ENCODE measurements at places on chromosomes 1 and 21.
A peak's percentile ranks its signal among the peaks of the same experiment; 100 is the strongest.

- no peak for DNase-seq
Measured at GRCh38 chr1:48640836-48641492, 135.7 kb downstream of the BEND5 start.

GRCh38 chr21:37463083-37463801 is 96.7 kb downstream of the DYRK1A start:
- DNase-seq, result peak; percentile 1

DNA sequence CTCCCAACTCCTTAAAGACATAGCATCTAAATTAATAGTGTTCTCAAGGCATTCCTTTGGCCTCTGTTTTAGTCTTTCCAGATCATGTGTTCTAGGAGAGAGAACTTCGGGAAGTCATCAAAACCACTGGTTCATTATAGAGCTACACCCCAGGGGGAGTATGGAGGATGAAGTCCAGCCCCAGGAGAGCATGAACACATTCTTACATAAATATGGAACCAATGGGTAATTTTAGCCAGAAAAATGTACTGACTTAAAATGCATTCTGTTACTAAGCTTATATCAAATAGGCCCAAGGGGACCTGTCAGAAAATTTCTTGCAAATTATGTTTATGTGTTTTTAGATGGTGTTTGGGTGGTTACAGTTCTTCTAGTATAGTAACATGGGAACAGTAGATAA is 165.2 kb downstream of the NTMT2 start:
- no peak for DNase-seq

DNA sequence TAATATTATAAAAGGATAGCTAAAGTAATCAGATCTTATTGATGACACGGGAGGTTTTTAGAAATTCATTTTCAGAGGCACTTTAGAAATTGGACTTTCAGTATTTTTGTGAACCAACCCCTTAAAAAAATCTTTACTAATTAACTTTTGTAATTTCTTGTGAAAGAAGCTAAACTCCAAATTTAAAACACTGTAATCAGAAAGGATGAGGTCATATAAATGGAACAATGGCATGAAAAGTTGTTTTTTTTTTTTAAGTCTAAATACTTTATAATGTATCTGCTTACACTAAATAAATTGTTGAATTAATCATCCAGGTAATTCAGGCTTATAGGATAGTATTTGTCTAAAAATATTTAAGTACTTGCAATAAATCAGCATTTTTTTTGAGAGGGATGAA is 9.0 kb downstream of the ZBTB18 start:
- DNase-seq, result no peak

- DNase-seq, result no peak
Measured at GRCh38 chr1:92030656-92031107, 897 bp downstream of the EPHX4 start.

DNA sequence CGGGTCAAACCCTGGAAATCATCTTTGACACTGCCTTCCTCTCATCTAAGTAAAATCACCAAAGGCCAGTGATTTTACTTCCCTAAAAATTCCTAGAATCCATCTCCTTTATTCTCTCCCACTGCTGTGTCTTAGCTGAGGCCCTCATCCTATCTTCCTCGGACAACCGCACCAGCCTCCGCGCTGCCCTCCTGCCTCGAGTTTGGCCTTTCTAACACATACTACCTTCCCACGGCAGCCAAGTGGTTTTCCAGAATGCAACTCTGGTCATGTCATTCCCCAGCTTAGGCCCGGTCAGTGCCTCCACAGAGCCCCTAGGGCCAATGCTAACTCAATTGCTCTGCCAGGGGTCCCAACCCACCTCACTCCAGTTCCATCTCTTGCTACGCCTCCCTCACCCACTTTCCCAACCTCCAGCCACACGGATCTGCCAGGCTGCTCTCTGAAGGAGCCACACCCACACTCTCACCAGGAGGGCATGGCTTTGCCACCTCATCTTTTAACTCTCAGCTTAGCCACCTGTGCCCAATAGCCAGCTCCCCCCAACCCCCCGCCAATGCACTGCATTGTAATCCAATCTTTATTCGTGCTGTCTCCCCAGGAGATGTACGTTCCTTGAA is 6.8 kb downstream of the TMEM9 start:
- no peak for DNase-seq

DNA sequence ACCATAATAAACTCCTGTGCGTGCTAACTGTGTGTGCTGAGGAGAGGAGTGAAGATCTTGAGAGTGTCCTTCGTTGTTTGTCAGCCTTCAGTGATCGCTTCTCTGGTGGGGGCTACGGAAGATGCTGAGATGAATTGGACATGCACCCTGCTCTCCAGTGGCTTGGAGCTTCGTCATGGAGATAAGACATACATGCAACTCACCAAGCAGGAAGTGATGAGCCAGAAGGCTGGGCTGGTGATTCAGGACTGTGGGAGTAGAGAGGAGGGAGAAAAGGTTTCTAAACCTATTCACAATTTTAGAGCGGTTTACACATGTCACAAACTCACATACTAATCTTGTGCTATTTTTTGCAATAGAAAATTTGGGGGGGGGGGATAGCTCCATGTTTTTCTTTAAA is 128.9 kb upstream of the ADAR start:
- no peak for DNase-seq

GRCh38 chr21:25760061-25760460 is 25.3 kb downstream of the GABPA start:
- no peak for DNase-seq

- peak; percentile 60 for DNase-seq
Measured at GRCh38 chr1:216310776-216311175, 112.5 kb downstream of the USH2A start.

DNA sequence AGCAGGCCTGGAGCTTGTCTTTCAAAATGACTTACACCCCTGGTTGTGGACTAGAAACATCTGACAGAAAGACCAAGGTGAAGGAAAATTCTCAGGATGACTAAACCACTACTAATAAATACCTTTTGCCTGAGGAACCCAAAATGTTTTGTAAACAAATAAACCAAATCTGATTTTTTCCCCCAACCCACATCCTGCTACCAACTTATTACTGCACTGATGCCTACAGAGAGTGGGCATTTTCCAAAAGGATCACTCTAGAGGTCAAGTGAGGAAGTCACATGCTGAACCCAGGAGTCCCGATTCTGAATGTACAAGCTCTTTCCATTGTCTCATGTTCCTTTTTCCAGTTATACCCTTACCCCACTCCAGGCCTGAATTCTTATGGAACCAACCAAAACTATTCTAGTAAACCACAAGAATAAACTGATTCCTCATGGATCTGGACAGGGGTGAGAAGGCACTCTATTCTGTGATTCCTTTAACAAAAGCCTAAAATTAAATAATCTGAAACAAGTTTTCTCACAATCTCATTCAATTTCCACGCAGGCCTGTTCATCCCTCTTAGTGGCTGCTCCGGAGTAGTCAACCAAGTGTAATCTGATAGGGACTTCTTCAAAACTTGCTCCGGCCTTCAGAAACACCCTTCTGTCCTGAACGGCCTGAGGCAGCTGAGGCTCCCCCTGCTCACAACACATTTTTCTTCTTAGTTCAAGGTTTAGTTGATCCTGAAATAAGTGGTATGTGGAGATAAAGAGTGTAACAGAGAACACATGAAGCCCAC is 1.4 kb downstream of the PI4KB start:
- no peak for DNase-seq

GRCh38 chr1:151458802-151459330 is 428 bp downstream of the POGZ start:
- DNase-seq, result peak; percentile 64

DNA sequence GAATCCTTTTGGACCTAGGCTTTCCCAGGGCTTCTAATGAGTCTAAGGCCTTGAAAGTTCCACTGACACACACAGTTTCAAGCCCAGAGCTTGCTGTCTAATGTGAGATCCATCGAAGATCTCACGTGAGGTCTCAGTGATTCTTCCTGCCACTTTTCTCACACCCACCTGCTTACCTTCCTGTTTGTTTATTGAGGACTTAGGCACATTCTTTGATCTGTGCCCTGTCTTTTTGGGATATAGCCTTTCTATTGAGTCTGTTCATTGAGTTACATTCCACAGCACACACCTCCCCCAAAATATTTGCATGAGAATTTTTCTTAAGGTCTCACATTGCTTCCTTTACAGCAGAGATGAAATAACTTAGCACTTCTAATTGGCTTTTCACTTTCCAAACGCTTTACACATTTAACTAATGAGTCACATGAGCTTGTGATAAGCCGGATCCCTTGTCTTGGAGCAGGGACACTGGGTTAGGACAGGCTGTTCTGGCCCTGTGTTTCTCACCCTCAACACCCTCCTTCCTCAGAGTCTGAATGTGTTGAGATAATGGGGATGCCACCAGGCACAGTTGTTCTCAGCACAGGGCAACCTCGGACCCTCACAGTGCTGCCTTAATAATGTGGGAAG is 288.3 kb downstream of the TM2D1 start:
- no peak for DNase-seq

GRCh38 chr1:244327533-244327932 is 124.2 kb downstream of the ADSS2 start:
- DNase-seq, result no peak

GRCh38 chr1:150149271-150150132 is at the start of gene PLEKHO1:
Gene PLEKHO1, plus strand, starts transcription at chr1:150149916. Its CDS starts 342 bp downstream, at chr1:150150258.
- DNase-seq, result peak; percentile 76

DNA sequence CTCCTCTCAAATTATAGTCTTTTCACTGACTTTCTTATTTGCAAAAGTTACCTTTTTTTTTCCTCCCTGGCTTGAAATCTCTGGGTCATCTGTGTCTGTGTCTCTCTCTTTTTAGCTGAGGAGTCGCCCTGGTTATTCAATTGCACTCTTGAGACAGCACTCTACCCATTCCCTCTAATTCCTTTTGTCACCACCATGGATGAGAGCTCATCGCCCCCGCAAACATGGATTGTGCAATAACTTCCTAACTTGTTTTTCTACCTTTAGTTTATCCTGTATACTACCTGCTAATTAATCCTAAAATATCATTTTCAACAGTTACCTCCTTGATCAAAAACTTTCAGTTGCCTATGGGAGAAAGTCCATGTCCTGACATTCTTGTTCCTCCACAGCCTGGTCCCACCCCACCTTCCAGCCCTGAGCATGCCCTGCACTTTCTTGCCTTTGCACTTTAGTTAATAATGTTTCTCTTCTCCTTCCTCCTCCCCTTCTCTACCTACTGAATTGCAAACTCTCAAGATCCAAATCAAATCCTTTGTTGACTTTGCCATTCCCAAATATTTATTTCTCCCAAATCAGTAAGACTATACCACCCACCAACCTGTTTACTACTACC is 110.4 kb upstream of the MAGI3 start:
- no peak for DNase-seq

- no peak for DNase-seq
Measured at GRCh38 chr1:74193908-74194307, 4.1 kb downstream of the LRRIQ3 start.

DNA sequence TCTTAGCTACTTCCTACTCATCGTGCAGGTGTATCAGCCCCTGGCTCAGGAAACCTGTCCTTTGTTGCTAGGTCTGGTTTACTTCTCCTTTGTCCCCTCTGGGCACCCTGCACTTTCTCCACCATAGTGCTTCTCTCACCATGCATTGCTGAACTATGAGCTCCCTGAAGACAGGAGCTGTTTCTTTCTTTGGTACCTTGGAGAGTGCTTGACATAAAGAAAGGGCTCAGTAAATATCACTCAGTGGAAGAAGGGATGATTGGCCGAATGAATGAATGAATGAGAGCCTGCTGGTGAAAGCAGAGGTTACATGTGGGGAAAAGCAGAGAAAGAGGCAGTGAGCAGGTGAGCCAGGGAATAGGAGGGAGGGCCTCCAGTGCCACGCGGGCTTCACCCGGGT is 9.8 kb upstream of the HMGB4 start:
- no peak for DNase-seq

DNA sequence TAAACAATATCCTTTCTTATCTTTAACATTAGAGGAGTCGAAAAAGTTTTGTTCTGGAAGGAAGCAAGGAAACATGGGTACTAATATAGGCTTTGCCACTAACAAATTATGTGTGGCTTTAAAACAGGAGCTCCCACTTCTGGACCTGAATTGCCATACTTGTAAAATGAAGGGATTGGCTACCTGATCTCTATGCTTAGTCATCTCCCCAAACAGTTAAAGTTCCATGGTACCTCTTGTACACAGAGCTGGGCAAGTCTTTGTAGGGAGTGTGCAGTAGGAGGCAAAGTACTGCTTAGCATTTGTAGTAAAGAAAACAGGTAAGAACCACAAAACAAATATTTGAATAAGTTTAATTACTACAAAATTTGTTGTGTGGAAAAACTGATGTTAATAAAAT is 81.3 kb downstream of the MAST2 start:
- DNase-seq, result no peak

Data from COR-L47 (cell line).